T-helper 2 cell (primary cell): ENCODE measurements at places on chromosomes 16 and 17.

DNA sequence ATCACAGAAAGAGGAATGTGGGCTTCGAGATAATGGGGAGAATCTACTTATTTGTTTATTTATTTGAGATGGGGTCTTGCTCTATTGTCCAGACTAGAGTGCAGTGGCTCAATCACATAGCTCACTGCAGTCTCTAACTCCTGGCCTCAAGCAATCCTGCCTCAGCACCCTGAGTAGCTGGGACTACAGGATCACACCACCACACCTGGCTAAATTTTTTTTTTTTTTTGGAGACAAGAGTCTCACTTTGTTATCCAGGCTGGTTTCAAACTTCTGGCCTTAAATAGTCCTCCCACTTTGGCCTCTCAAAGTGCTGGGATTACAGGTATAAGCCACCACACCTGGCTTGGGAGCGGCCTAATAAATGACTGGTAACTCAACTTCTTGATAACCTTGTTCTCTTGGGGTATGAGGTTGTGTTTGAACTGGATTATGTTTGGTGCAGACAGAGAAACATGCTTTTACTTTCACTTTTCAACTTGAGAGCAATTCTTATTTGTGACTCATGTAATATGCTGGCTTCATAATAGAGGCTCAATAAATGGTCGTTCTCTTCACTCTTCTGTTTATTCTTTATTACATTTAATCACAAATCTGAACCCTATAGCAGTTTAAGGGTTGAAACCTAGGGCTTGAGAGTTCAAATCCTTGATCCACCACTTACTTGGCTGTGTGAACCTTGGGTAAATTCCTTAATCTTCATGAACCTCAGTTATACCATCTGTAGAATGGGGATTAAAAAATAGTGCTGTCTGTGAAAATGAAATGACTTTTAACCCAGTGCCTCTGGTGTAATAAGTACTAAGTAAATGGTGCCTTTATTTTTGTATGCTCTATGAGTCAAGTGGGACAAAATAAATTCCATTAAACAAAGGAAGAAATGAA is 129.1 kb upstream of the HS3ST2 start:
- no peak for DNase-seq

DNA sequence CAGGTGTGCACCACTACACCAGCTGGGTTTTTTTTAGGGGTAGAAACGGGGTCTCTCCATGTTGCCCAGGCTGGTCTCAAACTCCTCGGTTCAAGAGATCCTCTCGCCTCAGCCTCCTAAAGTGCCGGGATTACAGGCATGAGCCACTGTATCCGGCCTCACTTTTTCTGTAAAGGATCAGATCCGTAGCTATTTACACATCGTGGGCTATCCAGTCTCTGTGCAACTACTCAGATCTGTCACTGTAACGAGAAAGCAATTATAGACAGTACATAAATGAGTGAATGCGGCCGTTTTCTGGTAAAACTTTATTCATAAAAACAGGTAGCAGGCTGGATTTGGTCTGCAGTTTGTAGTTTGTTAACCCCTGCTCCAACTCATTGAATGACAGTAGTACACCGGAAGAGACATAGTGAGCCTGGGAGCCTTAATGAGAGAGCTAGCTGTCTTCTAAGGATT is 44.5 kb downstream of the VMP1 start:
- DNase-seq = no peak

- DNase-seq = no peak
These were observed 2.8 kb downstream of the ZNF319 start for GRCh38 chr16:57997528-57998265.

GRCh38 chr17:57949649-57950048 is 5.6 kb downstream of the CUEDC1 start:
- no peak for DNase-seq

DNA sequence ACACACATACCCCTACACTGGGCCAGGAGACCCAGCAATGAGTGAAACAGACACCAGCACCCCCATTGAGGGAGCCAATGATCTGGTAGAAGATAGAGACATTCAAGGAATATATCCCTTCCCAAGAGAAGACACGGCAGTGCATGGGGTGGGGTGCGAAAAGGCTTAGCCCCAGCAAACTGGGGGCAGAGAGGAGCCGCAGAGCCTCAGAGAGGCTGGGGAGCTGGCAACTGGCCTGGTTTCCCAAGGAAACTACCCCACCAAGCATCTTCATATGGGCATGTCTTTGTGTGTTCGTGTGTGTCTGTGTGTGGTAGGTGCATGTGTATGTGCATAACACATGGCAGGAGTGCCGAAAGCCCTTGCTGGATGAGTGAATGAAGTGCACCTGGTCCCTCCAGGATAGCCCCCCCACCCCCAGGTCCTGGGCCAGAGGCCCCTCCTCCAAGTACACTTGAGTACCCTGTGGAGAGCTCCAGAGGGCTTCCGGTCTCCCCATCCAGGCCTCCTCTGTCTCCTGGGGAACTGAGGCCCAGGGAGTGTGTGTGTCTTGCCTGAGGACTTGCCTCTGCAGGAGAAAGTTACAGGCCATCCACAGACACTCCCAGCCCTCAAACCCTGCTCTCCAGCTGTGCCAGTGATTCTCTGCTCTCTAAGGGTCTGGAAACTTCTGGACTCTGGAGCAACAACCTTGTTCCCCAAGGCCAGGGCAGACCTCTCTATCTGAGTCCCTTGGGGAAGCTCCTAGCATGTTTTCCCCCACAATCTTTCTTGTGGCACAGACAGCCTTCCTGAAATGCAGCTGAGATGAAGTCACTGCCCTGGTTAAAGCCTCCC is 15.9 kb downstream of the TBX2 start:
- no peak for DNase-seq

- DNase-seq = no peak
These were observed 2.5 kb upstream of the METRNL start for GRCh38 chr17:83076938-83077337.

- no peak for DNase-seq
These were observed 301.0 kb upstream of the MAF start for GRCh38 chr16:79901522-79901921.

DNA sequence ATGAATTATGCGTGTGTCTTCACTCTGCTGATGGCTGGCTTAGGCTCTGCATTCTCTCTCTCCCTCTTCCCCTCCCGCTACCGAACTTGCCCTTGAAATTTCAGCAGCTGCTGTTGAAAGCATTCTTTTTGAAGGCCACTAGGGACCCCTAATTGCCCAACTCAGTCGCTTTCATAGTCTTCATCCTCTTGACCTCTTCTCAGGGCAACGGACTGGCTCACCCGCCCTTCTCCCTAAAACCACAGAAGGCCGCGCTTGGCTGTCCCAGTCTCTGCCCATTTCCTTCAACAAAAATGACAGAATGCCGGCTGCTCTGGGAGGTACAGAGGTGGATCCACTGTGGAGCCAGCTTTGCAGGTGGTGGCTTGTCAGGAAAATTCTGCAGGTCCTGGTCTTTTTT is 21.0 kb upstream of the FMNL1 start:
- DNase-seq = no peak

- DNase-seq = no peak
These were observed 47.1 kb upstream of the YPEL2 start for GRCh38 chr17:59284317-59284716.

- no peak for DNase-seq
These were observed 38.9 kb downstream of the MRPS23 start for GRCh38 chr17:57810721-57811637.
